ENCODE measurements at places on chromosomes 5 and 9. TPM values are rescaled to one million over a fixed set of nuclear protein-coding genes. Genes with fewer than 3 reads are reported as not detected.

PAXX gene
- total RNA-seq, result 113 TPM

DNA sequence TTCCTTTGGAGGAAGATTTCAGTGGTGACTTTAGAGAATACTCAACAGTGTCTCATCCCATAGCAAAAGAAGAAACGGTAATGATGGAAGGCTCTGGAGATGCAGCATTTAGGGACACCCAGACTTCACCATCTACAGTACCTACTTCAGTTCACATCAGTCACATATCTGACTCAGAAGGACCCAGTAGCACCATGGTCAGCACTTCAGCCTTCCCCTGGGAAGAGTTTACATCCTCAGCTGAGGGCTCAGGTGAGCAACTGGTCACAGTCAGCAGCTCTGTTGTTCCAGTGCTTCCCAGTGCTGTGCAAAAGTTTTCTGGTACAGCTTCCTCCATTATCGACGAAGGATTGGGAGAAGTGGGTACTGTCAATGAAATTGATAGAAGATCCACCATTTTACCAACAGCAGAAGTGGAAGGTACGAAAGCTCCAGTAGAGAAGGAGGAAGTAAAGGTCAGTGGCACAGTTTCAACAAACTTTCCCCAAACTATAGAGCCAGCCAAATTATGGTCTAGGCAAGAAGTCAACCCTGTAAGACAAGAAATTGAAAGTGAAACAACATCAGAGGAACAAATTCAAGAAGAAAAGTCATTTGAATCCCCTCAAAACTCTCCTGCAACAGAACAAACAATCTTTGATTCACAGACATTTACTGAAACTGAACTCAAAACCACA lies 67.4 kb downstream of the VCAN start:
- no peak overlapping the region for H3K4me3 ChIP-seq
- no peaks in the 10 kb centered on the region for H3K36me3 ChIP-seq
- no peaks in the 10 kb centered on the region for H3K4me1 ChIP-seq

DNA sequence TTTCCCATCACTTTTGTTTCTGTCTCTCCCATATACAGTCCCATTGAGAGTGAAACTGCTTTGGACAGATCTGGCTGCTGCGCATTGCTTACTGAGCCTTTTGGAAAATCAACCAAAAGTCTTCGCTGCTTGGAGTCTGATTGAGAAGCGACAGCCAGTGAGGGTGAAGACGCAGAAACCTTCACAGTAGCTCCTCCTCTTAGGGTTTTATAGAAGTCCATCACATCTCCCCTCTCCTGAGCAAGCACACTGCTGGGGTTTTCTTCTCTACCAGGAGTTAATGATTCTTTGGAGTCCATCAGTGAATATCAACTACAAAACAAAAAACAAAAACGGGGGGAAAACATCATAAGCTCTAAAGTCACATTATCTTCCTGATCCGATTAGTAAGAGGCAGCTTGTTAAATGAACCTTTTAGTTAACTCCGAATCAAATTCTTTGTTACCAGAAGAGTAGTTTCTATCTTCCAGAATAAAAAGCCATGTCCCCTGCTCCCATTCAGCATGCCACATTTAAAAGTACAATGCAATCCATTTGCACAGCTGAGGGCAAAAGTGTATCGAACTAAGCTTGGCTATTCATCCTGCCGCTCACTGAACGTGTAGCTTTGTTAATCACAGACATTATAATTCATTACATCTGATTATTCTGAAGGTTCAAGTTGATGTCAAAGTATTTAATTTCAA lies 2.8 kb downstream of the NR3C1 start:
- peak overlapping the region; percentile 92 for H3K4me3 ChIP-seq
- H3K27ac ChIP-seq, result no peak overlapping the region
- H3K27me3 ChIP-seq, result no peaks in the 10 kb centered on the region
- DNase-seq, result no peak
- H3K4me1 ChIP-seq, result peaks cover 60% of the 10 kb centered on the region
- peaks cover 11% of the 10 kb centered on the region for H3K36me3 ChIP-seq

- no peak for DNase-seq
- H3K4me3 ChIP-seq, result no peak overlapping the region
- H3K27me3 ChIP-seq, result no peaks in the 10 kb centered on the region
- H3K4me1 ChIP-seq, result peaks cover under 1% of the 10 kb centered on the region
- no peak overlapping the region for H3K27ac ChIP-seq
Observed at GRCh38 chr5:141879941-141880738, 1.9 kb upstream of the PCDH1 start.
